ENCODE measurements at places on chromosomes 2 and 18.

GRCh38 chr2:56299171-56299691 is 115.4 kb downstream of the CCDC85A start:
- no peak for DNase-seq

DNA sequence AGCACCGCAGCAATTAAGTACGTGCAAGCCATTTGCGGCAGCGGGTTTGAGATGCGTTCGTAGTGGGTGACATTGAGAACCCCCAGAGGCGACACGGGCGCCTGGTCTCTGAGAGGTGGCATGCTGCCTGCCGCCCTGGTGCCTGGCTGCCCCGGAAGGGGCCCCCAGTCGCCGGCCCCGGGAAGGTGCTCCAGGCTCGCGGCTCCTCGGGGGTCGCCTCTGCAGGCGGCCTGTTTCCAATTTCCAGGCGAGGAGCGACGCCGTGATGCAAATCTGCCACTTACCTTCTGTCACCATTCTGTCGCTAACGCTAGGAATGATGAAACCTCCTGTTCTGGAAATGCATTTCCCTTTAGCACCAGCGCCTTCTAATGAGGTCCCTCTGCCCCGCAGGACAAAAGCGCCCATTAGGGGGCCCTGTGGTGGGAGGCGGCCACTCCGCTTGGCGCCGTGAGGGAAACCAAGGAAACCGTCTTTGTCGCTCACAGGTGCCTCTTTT is 13.0 kb downstream of the KIF5C start:
- DNase-seq: no peak

DNA sequence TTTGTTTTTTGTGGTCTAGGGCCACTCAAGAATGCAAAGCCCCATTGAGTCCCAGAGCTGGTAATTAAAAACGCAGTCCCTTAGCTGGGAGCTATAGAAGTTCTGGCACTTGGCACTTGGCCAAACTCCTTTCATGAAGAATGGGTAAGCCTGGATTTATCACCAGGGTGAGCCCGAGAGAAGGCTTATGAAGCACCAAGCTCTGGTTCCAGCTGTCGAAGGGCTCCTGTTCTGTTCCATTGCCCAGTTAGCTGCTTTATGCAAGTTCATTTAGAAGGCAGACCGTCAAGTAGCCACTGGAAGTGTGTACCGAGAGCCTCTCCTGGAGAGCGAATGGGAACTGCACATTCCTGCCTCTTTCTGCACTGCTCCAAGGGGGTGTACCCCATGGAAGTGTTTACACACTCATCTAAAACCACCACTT is 14.2 kb downstream of the ECEL1 start:
- DNase-seq: no peak

DNA sequence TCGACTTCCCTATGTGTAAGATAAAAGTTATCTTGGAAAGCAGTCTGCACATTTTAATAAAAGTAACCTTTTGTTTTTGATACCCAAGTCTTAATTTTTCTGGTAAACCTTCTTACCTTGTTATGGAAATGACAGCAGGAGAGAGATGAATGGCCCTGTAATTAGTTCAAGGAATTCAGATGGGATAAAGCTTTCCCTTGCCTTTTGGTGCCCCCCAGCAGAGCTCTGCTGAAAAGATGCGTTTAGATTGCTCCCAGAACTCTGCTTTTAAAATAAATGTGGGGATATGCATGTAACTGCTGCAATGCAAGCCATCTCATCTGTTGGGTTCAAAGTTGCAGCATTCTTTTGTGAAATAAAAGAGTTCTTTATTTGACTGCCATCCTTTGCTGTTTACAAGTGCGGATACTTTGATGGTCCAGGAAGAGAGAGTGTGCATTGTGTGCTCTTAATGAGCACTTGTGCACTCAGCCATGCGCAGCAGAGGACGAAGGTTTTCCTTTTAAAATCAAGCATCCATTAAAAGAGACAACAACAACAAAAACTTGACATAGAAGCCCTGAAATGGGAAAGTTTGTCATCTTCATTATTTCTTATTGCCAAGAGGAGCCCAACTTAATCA is 176.7 kb upstream of the ST6GAL2 start:
- no peak for DNase-seq

- DNase-seq: no peak
Measured at GRCh38 chr18:2564373-2564772, 6.9 kb downstream of the METTL4 start.

DNA sequence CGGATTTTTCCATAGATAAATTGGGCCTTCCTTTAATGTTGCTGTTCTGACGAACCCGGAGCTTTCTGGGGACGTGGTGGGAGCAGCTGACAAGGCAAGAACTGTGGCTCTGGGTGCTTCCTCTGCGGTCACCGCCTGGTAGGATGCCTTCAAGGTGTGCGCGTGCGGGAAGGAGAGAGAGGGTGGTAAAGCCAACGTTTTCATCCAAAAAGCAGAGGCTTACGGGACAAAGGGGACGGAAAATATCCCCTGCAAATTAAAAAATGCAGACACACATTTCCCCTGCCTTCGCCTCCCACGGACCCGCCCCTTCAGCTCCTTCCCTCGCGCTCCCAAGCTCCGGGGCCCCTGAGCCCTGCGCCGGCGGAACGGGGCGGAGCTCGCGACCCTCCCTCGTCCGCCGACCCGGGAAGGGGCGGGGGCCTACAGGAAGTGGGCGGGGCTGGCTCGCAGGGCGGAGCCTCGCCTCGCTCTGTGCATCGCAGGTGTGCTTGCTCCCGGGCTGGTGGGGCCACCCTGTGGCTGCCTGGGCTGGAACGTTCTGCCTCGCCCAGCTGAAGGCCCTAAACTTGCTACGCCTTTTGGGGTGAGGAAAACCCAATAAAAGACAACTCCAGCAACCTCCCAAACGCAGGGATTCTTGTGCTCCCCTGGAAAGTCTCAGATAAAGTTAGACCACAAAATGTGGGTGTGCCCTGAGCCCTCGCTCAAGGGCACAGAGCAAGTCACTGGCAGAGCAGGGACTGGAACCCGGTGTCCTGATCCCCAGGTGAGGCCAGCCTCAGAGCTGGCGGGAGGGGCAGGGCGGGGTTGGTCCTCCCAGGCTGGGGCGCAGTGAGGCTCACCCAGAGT is 25.4 kb upstream of the SLC66A3 start:
- DNase-seq: peak; percentile 51

- DNase-seq: no peak
Measured at GRCh38 chr2:105427485-105427884, 28.6 kb upstream of the FHL2 start.

DNA sequence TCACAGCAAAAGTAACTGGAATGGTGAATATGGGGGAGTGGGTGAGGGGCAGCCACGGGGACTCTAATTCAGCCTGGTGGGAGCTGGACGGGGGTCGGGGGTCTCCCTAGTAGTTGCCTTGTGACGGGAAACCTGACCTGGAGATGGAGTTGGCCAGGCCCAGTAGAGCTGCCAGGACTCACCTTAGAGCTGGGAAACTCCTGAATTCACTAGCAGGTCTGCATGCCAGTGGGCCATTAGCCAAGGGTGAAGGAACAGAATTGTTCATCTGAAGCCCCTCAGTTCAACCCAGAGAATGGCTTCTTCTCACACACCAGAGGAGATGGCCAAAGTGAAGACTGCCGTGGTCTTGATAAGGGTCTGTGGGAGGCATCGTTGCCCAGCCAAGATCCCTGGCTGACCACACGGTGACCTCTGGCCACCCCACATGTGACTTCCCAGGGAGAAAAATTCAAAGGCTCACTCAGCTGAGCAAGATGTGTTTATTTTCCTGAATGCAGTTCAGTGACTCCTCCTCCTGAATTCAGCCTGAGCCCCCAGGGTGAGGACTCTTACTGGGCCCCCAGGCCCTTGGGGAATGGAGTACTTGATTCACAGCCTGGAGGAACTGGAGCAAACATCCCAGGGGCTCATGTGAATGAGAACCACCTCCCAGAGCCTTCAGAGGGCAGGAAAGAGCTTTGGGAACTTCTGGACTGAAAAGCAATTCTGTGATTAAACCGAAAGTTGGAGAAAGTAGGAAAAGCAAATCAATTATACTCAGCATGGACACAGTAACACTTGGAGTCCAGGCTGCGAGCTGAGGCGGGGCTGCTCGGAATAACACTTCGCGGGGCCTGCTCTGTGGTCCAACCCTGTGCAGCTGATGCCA is 25.2 kb downstream of the MOCOS start:
- no peak for DNase-seq
